ENCODE measurements at places on chromosomes 6 and 20.

GRCh38 chr6:116029535-116029934, 31.2 kb downstream of the FRK start:
- no peak for DNase-seq

GRCh38 chr6:34593701-34594100, 37.6 kb upstream of the SPDEF start:
- no peak for DNase-seq

DNA sequence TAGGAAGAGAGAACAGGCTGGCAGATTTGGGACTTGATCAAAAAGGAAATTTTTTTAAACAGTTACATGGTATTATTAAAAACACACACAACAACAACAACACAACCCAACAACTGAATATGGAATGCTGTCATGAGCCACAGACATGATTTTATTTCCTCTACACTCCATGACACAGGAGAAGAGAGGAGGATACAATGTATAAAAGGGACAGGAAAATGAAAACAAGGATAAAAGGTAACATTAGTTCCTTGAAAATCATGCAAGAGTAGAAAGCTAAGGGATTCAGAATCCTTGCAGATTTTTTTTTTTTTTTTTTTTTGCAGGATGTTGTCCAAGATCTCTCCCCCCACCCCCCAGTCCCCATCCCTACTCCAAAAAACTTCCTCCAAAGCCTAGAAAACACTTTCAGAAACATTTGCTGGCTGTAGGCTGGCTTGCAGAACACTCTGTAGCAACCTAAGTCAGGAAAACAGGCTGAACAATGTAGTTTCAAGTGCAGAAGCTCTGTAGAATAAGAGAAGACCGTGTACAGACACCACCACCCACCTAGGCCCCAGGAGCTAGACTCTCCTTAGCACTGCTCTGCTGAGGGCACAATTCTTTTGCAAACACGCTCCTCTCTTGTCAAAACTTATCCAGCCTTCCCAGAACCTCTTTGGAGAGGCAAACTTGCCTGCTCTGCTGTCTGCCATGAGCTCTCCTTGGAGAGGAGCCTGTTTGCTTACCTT, 845 bp downstream of the ZMYND8 start:
- no peak for DNase-seq

DNA sequence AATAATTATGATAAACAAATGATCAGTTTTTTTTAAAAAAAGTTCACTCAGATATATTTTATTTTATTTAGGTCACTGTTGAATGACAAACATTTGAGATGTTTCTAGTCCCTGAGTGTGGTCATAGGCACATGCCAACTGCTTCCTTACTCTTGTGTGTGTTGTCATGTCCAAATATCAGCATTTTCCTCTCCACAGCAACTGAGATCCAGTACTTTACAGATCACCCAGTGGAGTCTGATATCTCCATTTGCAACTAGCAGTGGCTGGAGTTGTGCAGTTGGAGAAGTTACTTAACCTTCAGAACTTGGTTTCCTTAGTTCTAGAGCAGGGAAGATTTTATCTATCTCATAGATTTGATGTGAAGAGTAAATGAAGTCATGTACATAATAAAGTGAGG, 101.3 kb downstream of the MYB start:
- no peak for DNase-seq

- no peak for DNase-seq
Measured at GRCh38 chr6:89449193-89449592, 16.2 kb downstream of the ANKRD6 start.

DNA sequence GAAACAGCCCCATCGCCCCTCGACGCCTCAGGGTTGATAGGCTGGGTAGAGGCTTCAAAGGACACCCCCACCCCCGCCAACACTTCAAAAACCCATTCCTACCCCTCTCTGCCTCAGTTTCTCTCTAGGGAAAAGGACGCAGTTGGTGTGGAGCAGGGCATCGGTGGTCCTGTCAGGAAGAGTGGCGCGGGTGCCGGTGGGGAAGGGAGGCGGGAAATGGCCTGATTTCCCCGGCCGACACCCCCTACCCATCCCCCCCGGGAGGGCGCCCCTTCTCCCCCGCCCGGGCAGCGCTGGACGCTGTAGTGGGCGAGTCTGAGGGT, 367 bp downstream of the NRSN2 start:
- DNase-seq, result no peak

- peak; percentile 98 for DNase-seq
Measured at GRCh38 chr20:50308513-50309279, 118.1 kb downstream of the CEBPB start.

- DNase-seq, result no peak
Measured at GRCh38 chr6:125904871-125905270, 51.7 kb upstream of the HINT3 start.

- DNase-seq, result no peak
Measured at GRCh38 chr6:5811997-5812396, 194.7 kb downstream of the NRN1 start.

- DNase-seq, result no peak
Measured at GRCh38 chr20:62352402-62353288, 14.5 kb downstream of the LAMA5 start.

GRCh38 chr6:42306439-42307140, 88.9 kb upstream of the MRPS10 start:
- DNase-seq, result no peak

GRCh38 chr6:26754212-26754611, 94.7 kb upstream of the ZNF322 start:
- DNase-seq, result no peak

- no peak for DNase-seq
Measured at GRCh38 chr20:53491462-53491861, 102.2 kb downstream of the ZNF217 start.

GRCh38 chr6:57147955-57148858, 23.9 kb upstream of the BAG2 start:
- no peak for DNase-seq

DNA sequence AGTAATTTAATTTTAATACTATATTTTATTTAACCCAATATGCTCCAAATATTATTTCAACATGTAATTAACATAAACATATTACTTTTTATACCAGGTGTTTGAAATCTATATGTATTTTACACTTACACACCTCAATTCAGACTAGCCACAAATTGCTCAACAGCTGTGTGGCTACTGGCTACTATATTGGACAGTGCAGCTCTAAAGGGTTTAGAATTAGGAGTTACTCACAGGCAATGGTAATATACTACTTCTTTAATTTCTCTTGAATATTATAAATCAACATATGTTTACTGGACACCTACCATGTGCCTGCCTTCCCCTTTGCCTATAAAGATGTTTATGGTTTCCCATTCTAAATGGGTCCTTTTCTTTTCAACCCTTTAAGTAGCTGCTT, 2.3 kb downstream of the MTRF1L start:
- no peak for DNase-seq

- no peak for DNase-seq
Measured at GRCh38 chr6:137224799-137225198, 5.6 kb upstream of the IFNGR1 start.

- no peak for DNase-seq
Measured at GRCh38 chr6:133992992-133993680, 40.1 kb downstream of the TBPL1 start.

- no peak for DNase-seq
Measured at GRCh38 chr6:7629321-7629720, 39.3 kb downstream of the SNRNP48 start.

DNA sequence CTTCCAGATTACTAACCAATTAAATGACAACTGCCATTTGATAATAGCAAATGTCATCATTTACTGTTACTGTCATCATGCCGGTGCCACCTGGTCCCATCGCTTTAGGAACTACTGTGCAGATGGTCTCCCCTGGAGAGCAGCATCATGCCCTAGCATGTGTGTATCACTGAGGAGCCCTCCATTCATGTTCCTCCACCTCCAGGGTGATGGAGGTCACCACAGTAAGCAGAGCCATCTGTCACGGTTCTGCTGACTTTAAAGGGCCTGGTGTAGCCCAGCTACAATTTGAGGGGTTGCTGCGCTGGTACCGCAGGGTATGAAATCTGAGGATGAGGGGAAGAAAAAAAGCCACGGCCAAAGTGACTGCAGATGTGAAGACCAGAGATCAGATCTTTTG, 118.8 kb upstream of the KCNK16 start:
- DNase-seq, result peak; percentile 52

DNA sequence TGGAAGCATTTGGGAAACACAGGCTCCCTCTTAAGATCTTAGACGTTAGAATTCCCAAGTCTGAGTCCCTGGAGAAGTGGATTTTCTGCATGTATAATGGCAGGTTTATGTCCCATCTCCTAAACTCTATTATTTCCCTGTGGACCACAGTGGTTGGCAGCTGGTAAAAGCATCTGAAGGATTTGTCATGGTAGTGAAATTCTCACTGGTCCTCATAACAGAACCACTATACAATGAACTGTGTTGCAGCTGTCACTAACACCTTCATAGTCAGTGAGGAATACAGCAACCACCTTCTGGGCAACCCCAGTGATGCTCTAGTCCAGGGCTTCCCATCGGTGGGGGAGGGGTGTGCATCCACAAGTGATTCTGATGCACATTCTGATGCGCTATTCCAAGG, 396.9 kb downstream of the ZFAND3 start:
- DNase-seq, result no peak

DNA sequence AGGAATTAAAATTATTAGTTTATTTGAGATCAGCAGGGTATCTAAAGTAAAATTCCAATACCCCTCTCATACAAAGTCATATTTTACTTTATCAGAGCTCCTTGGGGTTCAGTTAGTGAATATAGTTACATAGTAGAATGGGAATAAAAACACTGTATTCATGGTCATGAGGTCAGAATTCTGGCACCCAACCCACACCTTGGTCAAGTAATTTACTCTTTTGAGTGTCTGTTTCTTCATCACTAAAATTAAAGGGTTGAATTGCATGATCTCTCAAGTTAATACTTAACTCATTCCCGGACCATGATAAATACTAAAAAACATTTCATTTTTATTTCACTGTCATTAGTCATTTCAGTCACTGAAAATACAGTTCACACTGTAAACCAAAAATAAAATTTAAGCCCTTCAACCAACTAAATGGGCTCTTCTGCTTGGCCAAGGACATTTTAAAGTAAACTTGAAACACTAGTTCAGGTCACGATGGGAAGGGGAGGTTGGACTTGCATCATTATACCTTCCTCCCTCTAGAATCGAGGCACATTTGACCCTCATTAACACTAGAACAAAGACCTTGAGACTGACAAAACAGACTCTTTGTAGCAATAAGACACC, 21.1 kb upstream of the HLA-DRB1 start:
- DNase-seq, result no peak

- DNase-seq, result no peak
Measured at GRCh38 chr6:112231164-112231563, 23.2 kb downstream of the LAMA4 start.

- DNase-seq, result no peak
Measured at GRCh38 chr6:74114428-74114827, 418.4 kb downstream of the CD109 start.

GRCh38 chr6:104519566-104519965, 340.2 kb downstream of the HACE1 start:
- no peak for DNase-seq

GRCh38 chr20:52589251-52589812, 382.8 kb upstream of the TSHZ2 start:
- no peak for DNase-seq

- DNase-seq, result no peak
Measured at GRCh38 chr20:63351811-63352591, 9.1 kb downstream of the CHRNA4 start.

DNA sequence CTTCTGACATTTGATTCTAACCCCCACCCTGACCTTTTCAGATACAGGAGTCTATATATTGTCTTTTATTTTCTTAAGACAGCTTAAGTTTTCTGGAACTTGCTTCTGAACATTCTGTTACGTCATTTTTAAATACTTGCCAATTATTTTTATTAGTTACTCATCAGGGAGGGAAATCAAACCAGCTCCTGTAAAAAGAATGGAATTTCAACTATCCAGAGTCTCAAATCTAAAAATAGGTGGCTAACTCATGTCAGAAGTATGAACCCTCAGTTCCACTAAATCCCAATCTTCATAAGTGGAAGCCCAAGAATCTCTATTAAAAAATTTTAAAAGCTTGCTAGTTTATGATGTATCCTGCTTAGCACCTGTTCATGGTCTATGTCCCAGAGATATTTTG, 900.0 kb downstream of the KIF16B start:
- DNase-seq, result no peak

- DNase-seq, result no peak
Measured at GRCh38 chr20:2840967-2841531, 504 bp downstream of the VPS16 start.

GRCh38 chr6:110731196-110731595, 84.1 kb downstream of the CDK19 start:
- DNase-seq, result no peak

DNA sequence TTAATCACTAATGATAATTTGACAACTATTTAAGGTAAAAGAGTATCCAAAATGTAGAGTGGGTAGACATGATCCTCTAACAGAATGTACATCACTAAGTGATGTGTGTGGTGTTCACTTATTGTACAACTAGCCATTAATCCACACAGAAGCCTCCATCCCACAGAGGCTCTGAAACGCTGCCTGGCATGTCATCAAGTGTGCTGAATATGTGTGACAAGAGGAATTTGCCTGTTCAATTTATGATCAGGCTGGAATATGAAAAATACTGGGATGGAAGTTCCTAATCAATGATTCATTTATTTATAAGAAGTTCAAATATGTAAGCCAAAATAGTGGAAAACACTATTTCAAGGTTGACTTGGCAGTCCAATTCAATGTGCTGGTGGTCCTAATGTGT, 72.4 kb downstream of the BACH2 start:
- no peak for DNase-seq

DNA sequence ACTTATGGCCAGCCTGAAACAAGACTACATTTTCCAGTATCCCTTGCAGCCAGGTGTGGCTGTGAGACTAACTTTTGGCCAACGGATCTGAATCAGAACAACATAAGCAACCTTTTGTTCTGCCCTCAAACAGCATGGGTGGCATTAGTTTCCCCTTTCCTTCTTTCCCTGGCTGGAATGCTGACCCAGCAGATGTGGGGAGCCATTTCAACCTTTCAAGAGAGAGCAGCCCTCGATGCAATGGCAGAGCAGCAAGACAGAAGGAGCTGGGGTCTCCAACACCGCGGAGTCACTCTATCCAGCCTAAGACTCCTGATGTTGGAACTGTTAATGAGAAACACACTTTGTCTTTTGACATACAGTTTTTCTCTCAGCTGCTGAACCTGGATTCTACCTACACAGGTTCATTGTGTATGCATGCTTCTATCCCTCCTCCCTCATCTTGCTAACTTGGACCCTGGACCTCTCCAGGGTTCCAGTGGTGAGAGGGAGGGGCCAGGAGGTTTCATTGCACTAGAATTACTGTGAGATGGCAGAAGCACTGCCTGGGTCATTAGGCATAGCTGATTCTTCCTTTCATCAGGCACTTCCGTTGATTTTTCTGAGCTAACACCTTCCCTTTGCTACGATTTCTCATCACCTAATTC, 28.8 kb upstream of the DDR1 start:
- no peak for DNase-seq

GRCh38 chr6:85496009-85496579, 46.2 kb downstream of the NT5E start:
- DNase-seq, result no peak
